ENCODE measurements at places on chromosomes 1 and 21.
A peak's percentile ranks its signal among the peaks of the same experiment; 100 is the strongest.

- H3K27me3 ChIP-seq = no peaks in the 10 kb centered on the region
- peak overlapping the region; percentile 88 for H3K27ac ChIP-seq
- H3K4me3 ChIP-seq = no peak overlapping the region
- no peaks in the 10 kb centered on the region for H3K36me3 ChIP-seq
- peaks cover 59% of the 10 kb centered on the region for H3K4me1 ChIP-seq
Observed at GRCh38 chr1:27569088-27569460, 34.9 kb downstream of the AHDC1 start.

DNA sequence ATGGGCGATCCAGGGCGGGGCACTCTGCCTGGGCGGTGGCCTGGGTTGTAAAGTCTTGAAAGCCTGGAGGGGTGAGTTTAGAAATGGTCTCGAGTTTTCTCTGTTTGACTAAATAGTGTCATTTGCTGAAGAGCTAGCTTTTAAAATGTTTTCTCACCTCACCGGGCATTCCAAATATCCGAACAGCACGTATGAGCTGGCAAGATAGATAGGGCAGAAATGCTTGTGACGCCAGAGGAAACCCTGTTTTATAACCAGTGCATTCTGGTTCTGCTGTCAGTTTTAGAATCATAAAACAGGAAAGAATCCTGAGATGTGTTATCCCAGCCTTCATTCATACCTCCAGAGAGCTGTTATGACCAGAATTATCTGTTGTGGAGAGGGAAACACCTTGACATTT lies 725 bp downstream of the RTCA start:
- H3K4me3 ChIP-seq = peak overlapping the region; percentile 90
- H3K27me3 ChIP-seq = no peaks in the 10 kb centered on the region
- H3K36me3 ChIP-seq = no peaks in the 10 kb centered on the region
- DNase-seq = no peak

DNA sequence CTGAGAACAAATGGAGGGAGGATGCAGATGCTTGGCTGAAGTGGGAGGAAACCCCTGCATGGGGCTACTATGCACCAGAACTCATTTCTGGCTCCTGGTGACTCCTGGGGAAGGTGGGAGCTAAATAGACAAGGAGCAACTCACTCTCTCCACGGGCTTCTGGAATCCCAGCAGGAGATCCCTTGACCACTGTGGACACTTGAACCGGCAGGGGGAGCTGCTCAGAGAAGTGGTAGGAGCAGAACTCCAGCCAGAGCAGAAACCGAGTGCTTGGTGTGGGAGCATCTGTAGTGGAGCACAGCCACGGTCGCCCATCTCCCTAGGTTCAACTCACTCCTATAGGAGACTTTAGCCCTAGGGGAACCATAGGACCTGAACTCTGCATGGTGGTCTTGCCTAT lies 205.6 kb upstream of the GJB5 start:
- H3K27ac ChIP-seq = no peak overlapping the region
- DNase-seq = peak; percentile 75
- H3K27me3 ChIP-seq = no peaks in the 10 kb centered on the region
- H3K4me1 ChIP-seq = no peaks in the 10 kb centered on the region

DNA sequence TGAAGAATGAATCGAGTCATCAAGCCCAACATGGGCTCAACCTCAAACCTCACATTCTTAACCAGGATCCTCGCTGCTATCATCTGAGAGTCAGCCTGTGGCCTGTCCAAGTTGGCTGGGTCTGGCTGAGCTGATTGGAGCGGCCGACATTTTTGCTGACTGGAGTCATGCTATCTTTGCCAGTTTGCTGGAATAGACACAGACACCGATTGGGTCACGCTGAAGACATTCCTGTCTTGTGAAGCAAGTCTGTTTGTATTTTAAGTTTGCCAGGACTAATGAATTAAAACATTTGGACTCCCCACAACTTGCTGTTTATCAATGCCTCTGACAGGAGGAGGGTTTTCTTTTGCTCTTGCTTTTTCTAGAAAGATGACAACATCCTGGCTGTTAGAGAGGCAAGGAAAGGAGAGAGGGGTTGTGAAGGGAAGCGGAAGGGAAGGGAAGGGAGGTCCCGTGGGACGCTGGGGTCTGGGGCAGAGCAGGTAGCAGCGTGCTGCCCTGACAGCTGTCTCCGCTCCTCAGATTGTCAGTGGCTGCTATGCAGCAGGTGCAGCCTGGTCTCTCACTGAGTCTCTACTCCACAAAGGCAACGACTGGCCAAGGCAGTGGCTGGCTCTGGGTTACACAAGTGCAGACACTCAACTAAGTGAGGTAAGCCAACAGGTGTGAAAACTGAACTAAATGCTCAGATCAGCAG lies at the start of gene MAP3K7CL:
Gene MAP3K7CL (plus strand): TSS at position 375 of the 700 bp plus-strand sequence. CDS start 2,701 bp downstream, outside the sequence.
- no peaks in the 10 kb centered on the region for H3K4me1 ChIP-seq
- no peaks in the 10 kb centered on the region for H3K36me3 ChIP-seq
- DNase-seq = peak; percentile 45

DNA sequence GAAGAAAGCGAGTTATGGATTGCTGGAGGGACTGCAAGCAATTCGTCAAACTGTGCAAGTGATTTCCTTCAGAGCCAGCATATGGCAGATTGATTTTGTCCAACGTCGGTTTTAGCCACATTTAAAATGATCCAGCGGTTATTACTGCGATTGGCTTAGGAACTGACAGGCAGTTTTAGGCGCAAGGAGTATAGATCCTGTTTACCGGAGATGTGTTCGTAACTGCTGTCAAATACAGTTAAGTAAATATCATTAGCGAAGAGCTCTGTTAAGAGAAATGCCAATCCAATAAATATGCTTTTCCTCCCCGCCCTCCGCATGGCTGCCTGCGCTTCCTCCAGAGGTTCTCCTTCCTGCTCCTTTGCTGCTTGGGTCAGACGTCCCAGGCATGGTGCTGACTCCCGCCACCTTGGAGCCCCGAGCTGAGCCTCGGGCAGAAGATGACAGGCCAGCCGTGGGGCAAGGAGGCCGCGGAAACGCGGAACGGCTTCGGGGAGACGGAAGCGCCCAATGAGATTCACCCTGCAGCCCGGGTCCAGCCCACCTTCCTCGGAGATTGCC lies 9.4 kb upstream of the BARHL2 start:
- peaks cover 71% of the 10 kb centered on the region for H3K27me3 ChIP-seq
- H3K4me1 ChIP-seq = peaks cover 7% of the 10 kb centered on the region
- DNase-seq = no peak
- no peaks in the 10 kb centered on the region for H3K36me3 ChIP-seq

DNA sequence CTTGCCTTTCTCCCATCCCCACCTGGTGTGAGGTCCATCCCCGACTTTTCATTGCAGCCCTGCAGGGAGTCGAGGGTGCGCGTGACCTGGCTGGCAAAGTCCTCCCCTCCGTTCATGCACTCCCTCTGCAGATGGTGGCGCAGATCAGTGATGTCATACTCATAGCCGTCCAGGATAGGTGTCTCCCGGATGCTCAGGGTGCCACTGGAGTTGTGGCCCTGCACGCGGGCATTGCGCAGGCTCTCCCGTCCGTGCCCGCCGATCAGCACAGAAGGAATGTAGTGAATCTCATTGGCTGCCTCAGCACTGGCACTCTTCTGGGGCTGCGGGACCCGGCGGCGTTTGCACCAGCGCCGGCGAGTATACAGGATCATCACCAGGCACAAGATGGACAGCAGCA lies 132.1 kb downstream of the ASTN1 start:
- DNase-seq = no peak
- H3K4me1 ChIP-seq = peaks cover 6% of the 10 kb centered on the region
- H3K27ac ChIP-seq = no peak overlapping the region
- H3K4me3 ChIP-seq = no peak overlapping the region
- no peaks in the 10 kb centered on the region for H3K27me3 ChIP-seq

DNA sequence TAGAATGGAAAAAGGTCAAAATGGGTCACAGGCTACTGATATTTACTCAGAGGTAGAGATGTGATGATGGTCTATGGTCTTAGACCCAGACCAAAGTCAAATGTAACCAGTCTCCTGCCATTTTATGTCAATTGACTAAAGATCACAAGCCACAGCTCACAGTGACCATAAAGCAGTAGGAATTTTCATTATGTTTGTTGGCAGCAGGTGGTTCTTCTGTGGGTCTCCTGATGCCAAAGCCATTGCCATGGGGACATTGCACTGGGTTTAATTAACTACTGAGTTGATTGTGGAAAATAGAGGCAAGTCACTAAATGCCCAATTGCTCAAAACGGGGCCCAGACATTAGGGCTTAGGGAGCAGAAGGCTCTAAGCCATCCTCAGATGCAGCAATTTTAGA lies at the start of gene OR10K2:
Gene OR10K2 (minus strand): TSS at position 101 of the 400 bp plus-strand sequence. CDS start 5,371 bp downstream, outside the sequence.
- H3K27me3 ChIP-seq = no peaks in the 10 kb centered on the region
- DNase-seq = no peak
- no peak within 1 kb of the TSS for H3K4me3 ChIP-seq
- no peaks in the 10 kb centered on the region for H3K36me3 ChIP-seq
- H3K4me1 ChIP-seq = no peaks in the 10 kb centered on the region

DNA sequence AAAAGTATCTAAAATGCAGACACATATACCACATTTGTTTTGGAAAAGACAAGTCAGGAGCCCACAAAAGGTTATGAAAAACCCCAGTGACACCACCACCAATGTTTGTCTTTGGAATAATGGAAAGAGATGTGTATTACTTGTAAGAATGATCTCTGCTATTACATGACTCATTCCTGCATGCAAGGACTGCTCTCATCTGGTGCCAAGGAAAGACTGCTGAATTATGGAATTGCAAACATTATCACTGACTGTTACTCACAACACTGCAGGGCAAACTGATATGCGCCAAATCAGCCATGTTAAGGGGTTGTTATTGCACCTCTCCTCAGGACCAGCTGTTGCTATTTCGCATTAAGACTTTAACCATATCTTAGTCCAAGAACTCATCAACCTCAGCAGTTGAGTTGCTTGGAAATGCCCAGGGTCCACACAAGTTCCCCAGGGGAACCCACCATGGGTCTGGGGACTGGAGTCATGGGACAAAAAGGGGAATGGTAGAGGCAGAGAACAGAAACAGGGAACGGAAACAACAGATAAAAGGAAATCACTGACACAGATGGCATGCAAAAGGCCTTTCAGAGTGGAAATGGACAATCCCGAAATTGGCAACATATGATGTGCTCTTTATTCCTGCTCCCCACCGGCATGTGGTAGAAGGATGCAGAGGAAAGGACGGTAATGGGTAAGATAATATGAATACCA lies 34.4 kb downstream of the CAPZB start:
- peaks cover 13% of the 10 kb centered on the region for H3K4me1 ChIP-seq
- H3K4me3 ChIP-seq = no peak overlapping the region
- no peaks in the 10 kb centered on the region for H3K27me3 ChIP-seq
- no peak for DNase-seq
- H3K36me3 ChIP-seq = no peaks in the 10 kb centered on the region

GRCh38 chr21:45509566-45510465 lies 32.4 kb downstream of the SLC19A1 start:
- no peak overlapping the region for H3K27ac ChIP-seq
- no peaks in the 10 kb centered on the region for H3K4me1 ChIP-seq
- DNase-seq = no peak
- no peak overlapping the region for H3K4me3 ChIP-seq
- peaks cover 2% of the 10 kb centered on the region for H3K36me3 ChIP-seq

DNA sequence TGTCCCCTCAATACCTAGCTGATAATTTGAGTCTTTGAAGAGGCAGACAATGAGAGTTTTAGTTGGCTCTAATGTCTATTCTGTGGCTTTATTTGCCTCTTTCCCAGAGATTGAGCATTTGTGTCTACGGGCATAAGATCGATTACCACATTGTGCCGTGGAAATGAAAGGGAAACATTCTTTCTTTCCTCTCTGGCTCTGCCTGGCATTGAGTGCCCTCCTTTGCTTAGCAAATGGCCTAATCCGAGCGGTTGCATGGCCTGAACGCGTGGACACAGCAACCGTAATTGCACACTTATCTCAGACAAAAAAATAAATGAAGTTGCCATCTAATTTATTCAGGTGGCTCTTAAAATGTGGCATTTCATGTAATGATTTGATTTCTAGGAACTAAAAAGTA lies 247.9 kb downstream of the ADGRL2 start:
- H3K27ac ChIP-seq = no peak overlapping the region
- no peaks in the 10 kb centered on the region for H3K36me3 ChIP-seq
- no peaks in the 10 kb centered on the region for H3K4me1 ChIP-seq

GRCh38 chr1:228964178-228965089 lies 229.2 kb downstream of the RHOU start:
- no peaks in the 10 kb centered on the region for H3K36me3 ChIP-seq
- H3K4me1 ChIP-seq = no peaks in the 10 kb centered on the region
- H3K27me3 ChIP-seq = no peaks in the 10 kb centered on the region

DNA sequence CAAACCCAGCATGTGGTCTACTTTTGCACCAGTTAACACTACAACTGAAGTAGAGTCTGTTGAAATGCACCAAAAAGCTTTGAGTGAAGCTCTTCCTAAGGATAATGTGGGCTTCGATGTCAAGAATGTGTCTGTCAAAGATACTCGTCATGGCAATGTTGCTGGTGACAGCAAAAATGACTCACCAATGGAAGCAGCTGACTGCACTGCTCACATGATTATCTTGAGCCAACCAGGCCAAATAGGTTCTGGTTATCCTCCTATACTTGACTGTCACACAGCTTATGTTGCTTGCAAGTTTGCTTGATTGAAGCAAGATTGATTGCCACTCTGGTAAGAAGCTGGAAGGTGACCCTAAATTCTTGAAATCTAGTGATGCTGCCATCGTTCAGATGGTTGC lies 85.2 kb downstream of the DENND1B start:
- H3K27ac ChIP-seq = no peak overlapping the region
- H3K27me3 ChIP-seq = no peaks in the 10 kb centered on the region
- DNase-seq = no peak
- H3K4me3 ChIP-seq = no peak overlapping the region

- H3K4me1 ChIP-seq = no peaks in the 10 kb centered on the region
- H3K4me3 ChIP-seq = no peak overlapping the region
- no peaks in the 10 kb centered on the region for H3K27me3 ChIP-seq
- no peaks in the 10 kb centered on the region for H3K36me3 ChIP-seq
Observed at GRCh38 chr1:17347769-17348592, 24.0 kb upstream of the PADI6 start.

DNA sequence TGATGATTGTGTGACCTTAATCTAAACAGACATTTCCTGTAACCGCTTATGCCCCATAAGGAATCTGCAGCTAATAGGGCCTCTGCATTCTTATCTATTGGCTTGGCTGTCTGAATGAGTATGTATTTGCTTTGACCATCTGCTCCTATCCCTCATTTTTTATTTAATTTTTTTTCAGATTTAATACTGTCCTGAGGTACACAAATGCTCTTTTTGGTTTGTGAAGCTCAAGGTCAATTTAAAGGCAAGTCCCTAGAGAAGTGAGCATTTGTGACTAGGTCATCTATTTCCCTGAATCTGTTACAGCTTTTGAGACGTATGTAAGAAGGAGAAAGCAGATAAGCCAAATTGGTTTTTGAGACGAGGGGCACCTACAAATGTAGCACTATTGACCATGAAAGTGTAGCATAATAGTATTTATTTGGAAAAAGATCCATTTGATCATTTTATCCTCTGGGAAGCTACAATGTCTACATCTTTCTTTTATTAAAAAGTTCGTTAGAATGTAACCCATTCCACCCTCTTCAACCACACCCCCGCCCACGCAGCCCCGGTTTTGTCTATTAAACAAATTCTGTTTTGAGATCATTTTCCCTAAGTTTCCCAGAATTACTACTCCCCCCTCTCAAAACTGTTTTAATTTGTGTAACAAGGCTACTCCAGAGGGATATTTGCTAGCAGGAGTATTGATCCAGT lies 69.2 kb upstream of the HSPA13 start:
- DNase-seq = no peak
- no peak overlapping the region for H3K27ac ChIP-seq
